ENCODE measurements at places on chromosomes 5 and 9.

GRCh38 chr9:134549336-134549735 is 92.3 kb upstream of the COL5A1 start:
- DNase-seq = no peak

- DNase-seq = no peak
Observed at GRCh38 chr9:76351006-76351405, 43.2 kb downstream of the RFK start.

DNA sequence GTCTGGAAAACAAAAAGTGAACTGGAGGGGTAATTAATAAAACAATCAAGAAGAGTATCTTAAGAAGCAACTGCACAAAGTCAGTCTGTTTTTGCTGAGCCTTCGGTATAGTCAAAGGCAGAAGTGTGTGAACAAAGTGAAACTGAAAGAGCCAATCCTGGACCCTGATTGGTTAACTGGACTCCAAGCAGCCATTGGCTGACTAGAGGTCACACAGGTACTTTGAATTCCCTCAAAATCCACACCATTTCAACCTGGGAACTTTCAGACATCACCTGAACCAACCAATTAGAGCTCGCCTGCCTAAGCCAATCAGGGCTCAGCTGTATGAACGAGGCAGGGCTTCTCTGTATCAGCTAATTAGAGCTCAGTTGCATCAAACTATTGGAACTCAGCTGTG is 286.7 kb downstream of the TLE4 start:
- no peak for DNase-seq

DNA sequence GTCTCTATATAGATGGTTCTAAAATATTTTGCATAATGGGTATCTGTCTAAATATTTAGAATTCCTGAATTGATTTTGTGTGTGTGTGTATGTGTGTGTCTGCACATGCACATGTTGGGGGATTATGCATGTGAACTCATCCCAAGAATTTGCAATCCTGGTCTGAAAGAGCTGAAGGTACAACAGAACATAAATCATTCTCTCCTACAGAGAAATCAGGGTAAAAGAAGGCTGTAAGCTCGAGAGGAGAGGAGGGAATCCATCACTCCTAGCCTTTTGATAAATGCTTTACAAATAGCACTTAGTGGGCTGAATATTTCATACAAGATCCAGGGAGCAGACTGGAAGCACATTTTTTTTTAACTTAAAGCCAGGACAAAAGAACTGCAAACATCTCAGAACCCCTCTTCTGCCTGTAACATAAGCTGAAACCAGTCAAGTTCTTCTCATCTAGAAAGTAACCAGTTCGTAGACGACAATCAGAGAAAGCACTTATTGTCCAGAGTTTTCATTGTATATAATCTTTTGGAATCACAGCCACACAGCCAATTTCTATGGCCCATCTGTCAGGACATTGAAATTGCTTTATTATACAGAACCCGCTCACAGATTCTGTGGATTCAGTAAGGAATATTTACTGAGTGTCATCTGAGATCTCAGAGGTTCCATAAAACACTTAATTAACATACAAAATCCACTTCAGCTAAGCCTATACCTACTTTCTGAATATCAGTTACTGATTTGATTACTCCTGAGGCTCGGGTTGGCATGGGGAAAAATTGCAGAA is 541.4 kb upstream of the ZNF462 start:
- DNase-seq = no peak

GRCh38 chr5:111948092-111948841 is 191.3 kb upstream of the NREP start:
- no peak for DNase-seq

DNA sequence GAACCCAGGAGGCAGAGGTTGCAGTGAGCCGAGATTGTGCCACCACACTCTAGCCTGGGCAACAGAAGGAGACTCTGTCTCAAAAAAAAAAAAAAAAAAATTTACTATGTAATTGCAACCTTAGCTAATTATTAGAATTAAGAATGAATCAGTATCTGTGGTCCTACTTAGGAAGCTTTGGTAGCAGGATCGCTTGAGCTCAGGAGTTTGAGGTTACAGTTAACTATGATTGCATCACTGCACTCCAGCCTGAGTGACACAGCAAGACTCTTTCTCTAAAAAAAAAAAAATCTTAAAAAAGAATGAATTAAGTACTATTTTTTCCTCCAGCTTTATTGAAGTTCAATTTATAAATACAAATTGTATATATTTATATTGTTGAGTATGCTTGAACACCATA is 16.7 kb downstream of the NDUFAF2 start:
- no peak for DNase-seq

Measured in activated CD8-positive, alpha-beta memory T cell treated with anti-CD3 and anti-CD28 coated beads for 1 hour (primary cell).